ENCODE measurements at places on chromosomes 5 and 9. TPM values are rescaled to one million over a fixed set of nuclear protein-coding genes. Genes with fewer than 3 reads are reported as not detected.

- DNase-seq = no peak
Observed at GRCh38 chr5:17187011-17187785, 30.2 kb upstream of the BASP1 start.

IL7R gene
- 64.1 TPM for total RNA-seq

DNA sequence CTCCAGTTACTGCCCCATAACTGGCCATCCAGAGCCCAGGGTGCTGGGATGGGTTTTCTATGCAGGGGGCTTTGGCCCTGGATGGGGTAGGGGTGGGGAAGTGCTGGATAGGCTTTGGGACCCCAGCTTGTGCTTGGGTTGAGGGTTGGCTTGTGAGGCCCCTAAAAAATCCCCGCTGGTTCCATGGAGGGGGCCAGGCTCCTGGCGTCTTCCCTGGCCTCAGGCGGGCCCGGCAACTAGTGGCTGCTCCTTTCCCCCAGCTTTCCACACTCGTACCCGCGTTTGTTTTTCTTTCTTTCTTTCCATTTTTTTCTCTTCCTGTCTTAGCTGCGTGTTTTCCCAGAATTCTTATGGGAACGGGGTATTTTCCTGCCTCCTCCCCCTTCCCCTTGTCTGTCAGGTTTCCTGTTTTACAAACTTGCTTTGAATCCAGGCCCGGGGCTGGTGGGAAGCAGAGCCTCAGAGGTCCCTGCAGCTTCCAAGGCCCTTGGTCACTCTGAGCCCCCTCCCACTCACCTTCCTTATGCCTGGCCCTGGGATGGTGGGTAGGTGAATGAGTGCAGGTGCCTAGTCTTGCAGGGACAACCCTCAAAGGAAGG is 40.2 kb downstream of the RGS3 start:
- DNase-seq = no peak

TOR2A gene
- 21.4 TPM for total RNA-seq
